Thyroid gland (tissue), 4 donors: ENCODE measurements at places on chromosomes 3 and 15. TPM values are rescaled to one million over a fixed set of nuclear protein-coding genes. Genes with fewer than 3 reads are reported as not detected.
A peak's percentile ranks its signal among the peaks of the same experiment; 100 is the strongest.

- DNase-seq: no peak
These were observed 58.5 kb downstream of the RPL22L1 start for GRCh38 chr3:170811515-170811914.

TRIM42 gene
- not detected for total RNA-seq

NPAP1 gene
- total RNA-seq: 1.8 TPM

STRIT1 gene
- not detected for total RNA-seq

- no peak for DNase-seq
These were observed 27.4 kb upstream of the FOXB1 start for GRCh38 chr15:59976480-59977271.

GRCh38 chr3:16512435-16513140, 911 bp downstream of the RFTN1 start:
- DNase-seq: peak; percentile 68
